ENCODE measurements at places on chromosomes 4 and X.
A peak's percentile ranks its signal among the peaks of the same experiment; 100 is the strongest.

DNA sequence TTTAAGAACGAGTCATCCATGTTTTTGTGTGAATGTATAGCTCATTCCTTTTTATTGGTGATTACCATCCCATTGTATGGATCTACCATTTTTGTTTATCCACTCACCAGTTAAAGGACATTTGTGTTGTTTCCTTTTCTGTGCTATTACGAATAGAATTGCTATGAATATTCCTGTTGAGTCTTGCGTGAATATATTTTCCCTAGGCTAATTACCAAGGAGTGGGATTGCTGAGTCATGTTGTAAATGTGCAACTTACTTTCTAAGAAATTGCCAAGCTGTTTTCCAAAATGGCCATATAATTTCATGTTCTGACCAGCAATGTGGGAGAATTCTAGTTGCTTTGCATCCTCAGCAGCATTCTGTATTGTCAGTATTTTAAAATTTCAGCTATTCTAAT, 51.3 kb downstream of the YIPF6 start:
- DNase-seq = no peak

- DNase-seq = no peak
Measured at GRCh38 chrX:107454302-107454701, 4.8 kb downstream of the FRMPD3 start.

DNA sequence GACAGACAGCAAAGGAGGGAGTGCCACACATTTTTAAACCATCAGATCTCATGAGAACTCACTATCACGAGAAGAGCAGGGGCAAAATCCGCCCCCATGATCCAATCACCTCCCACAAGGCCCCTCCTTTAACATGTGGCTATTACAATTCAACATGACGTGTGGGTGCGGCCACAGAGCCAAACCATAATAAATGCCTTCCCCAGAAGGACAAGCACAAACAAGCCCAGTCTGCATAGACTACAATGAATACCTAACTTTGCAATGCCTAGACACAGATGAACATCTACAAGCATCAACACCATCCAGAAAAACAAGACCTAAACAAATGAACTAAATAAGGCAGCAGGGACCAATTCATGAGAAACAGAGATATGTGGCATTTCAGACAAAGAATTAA, 12.3 kb downstream of the ETDA start:
- DNase-seq = no peak

DNA sequence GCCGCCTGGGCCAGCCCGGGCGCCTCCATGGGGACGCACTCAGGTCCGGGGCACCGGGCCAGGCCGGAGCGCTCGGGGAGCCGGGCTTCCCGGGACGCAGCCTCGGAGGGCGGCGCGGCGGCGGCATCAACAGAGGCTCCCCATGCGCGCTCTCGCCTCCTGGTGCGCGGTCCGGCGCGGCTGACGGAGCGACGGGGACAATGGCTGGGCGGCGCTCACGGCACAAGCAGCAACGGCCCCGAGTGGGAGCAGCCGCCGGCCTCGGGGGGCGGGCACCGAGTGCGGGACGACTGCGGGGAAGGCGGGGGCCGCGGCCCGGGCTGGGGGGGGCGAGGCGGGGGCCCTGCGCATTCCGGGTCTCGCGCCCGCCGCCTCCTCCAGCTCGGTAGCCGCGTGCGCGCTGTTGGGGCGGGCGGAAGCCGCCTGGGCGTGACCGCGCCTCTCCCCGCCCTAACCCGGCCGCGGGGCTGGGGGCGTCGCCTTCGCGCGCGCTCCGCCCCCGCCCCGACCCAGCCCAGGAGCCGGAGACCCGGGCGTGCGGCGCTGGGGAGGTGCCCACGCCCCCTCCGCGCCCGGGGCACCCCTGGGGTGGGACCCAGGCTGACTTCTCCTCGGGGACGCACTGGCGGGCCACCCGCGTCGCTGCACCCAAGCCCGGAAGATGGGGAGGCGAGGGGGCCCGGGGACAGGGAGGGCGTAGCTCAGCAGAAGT, at the start of gene PRKX:
Gene PRKX, minus strand, starts transcription at position 425 of the 712 bp plus-strand sequence. Its CDS starts 396 bp downstream, at position 29.
- peak; percentile 2 for DNase-seq

GRCh38 chr4:94410678-94411206, 41.0 kb upstream of the PDLIM5 start:
- no peak for DNase-seq

DNA sequence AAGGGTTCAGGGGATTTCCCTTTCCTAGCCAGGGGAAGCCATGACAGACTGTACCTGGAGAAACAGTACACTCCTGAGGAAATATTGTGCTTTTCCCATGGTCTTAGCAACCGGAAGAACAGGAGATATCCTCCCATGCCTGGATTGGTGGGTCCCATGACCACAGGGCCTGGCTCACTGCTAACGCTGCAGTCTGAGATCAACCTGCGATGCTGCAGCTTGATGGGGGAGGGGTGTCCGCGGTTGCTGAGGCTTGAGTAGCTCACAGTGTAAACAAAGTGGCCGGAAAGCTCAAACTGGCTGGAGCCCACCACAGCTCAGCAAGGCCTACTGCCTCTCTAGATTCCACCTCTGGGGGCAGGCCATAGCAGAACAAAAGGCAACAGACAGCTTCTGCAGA, 819.5 kb downstream of the TECRL start:
- DNase-seq = no peak

GRCh38 chrX:100635989-100636320, 651 bp downstream of the TSPAN6 start:
- no peak for DNase-seq

- DNase-seq = no peak
Measured at GRCh38 chrX:3713937-3714434, 537 bp upstream of the PRKX start.

- no peak for DNase-seq
Measured at GRCh38 chr4:62135565-62136156, 935.5 kb downstream of the ADGRL3 start.

DNA sequence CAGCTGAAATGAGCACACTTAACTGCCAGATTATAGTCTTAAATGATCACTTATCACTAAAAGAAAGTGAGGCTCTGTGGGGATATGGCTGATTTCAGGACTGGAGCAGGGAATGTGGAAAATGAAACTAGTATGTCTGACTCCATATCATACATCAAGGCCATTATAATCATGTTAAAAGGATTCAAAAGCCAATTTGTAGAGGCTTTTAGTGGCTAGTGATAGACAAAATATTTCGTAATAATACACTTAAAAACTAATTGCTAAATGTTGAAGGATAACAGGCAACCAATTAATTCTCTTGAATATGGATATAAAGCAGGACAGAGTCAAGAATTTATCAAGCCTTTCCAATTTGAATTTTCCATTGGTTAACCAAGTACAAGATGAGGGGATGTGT, 358.1 kb upstream of the NDST3 start:
- no peak for DNase-seq

DNA sequence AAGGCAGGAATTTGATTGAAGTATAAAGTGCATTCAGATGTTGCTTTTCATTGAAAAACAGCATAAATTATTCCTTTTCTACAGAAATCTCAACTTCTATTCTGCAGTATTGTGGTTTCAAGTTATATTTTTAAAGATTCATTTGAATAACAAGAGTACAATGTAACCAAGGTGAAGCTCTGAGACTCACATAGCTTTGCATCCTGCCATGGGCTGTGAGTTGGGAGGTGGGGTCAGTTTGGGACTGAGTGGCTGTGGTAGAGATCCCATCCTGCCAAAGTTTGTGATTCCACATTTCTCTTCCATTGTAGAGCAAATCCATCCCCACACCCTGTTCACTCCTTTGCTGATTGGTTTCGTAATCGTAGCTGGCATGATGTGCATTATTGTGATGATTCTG, 69.2 kb downstream of the KIT start:
- DNase-seq = no peak

- DNase-seq = no peak
Measured at GRCh38 chr4:141078871-141079270, 54.4 kb downstream of the RNF150 start.

- no peak for DNase-seq
Measured at GRCh38 chrX:134886002-134886596, 104.7 kb upstream of the SMIM10 start.

DNA sequence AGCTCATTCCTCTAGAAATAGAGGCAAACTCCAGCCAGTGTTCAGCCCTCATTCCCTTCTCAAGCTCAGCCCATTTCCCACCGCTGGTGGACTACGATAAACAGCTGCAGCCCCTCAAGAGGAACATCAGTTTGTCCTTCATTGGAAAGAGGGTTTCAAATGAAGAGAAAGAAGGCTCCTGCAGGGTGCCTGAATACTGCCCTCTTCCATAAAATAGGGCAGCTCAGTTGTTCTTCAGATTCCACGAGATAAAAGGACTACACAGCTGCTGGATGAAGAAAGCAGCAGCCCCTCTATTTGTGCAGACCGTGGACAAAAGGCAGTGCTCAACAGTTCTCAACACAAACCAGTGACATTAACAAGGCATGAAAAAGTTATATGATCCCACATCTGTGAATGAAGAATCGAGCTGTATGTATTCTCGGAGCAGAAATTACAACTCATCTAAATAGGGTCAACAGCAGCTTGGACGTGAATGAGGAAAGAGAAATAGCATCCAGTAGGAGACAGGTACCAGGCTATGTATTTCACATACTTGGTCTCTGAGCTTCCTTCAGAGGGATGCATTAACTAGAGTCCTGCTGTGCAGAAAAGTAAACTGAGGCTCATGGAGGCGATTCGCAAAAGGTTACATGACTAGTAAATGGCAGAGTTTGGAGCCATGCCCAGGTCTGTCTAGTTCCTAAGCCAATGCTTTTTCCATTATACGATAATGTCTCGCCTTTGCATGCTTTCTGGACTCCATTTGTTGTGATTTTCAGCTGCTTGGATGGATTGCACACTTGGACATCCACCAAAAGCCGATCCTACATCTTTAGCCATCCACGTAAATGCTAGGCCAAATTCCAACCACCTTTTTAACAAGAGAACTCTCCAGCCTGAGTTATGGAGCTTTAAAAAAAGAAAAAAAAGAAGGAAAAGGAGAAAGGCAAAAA, 301.2 kb upstream of the PPARGC1A start:
- DNase-seq = no peak

DNA sequence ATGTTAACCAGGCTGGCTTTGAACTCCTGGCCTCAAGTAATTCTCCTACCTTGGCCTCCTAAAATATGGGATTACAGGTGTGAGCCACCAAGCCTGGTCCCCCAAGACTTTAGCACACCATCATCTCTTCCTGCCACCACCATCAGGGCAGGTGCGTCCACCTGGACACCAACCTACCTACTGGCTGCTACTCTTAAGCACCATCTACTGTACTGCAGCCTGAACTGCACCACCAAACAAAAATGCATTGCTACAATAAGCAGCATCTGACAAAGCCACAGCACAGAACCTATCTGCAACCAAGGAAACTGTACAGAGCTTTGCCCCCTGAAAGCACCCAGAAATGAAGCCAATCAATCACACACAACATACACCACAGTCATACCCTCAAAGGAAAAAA, 139.7 kb downstream of the EFHC2 start:
- DNase-seq = no peak

DNA sequence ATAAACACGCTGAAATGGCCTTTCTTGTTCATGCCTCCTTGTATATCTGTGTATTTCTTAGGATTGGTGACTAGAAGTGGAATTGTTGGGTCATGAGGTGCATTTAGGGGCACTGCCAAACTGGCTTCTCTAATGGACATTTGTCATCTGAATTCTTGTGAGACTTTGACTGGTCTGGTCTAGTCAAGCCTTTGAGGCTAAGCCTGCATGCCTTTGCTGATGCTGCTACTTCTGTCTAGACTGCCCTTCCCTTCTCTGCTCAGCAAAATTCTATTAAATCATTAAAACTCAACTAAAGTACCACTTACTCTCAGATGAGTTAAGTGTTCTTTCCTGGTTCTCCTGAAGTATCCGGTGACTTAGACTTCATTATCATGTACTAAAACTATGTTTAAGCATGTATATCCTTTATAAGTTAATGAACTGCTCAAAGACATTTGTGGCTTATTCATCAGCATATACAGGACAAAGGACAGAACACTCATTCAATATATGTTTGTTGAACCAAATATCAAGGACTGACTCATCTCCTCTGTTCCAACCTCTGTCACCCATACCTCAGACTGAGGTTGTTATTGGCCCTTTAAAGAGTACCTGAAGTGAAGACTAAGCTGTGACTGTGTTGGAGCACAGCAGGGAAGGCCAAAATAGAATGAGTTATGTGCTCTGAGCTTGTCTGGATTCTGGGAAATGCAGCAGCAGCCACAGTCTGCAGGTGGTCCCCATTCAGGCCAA, 9.0 kb downstream of the TCEAL1 start:
- no peak for DNase-seq

GRCh38 chrX:44240036-44240435, 103.4 kb downstream of the EFHC2 start:
- no peak for DNase-seq

Data from occipital lobe (tissue), 3 donors.